Stimulated activated CD4-positive, alpha-beta T cell treated with anti-CD3 and anti-CD28 coated beads, Interleukin-1b, Interleukin-23, amount 100 ng/mL, for 1 hour (primary cell): ENCODE measurements at places on chromosomes 13 and 19.

- no peak for DNase-seq
Measured at GRCh38 chr13:100443278-100443997, 145.2 kb downstream of the GGACT start.

DNA sequence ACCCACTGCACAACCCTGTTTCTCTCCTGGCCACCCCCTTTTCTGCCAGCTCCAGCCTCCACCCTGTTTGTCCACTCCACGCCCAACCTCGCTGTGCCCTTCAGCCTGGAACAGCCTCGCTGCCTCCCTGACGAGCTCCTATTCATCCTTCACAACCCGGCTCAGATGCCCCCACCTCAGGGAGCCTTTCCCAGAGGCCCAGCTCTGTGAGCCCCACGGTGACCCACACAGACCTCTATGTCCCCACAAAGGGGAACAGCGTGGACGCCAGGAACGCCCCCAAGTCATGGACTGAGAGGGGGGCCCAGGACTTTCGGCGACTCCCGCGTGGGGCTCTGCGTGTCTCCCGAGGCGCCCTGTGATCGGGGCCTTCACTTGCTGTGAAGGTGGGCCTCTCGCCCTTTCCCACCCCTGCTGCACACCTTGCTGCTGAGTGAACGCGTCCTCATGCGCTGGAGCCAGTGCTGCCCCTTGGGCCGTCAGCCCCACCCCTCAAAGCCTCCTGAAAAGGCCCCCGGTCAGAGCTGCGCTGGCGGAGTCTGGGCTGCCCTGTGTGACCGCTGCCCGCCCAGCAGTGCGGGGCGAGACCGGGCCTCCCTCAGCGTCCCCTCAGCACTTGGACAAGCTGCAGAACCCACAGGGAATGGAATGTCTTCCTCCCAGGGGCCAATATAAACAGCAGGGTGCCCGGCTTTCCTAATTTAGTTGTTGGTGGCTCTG is 40.0 kb downstream of the ADPRHL1 start:
- DNase-seq = no peak

GRCh38 chr19:40365613-40366401 is 17.3 kb downstream of the PLD3 start:
- DNase-seq = no peak

DNA sequence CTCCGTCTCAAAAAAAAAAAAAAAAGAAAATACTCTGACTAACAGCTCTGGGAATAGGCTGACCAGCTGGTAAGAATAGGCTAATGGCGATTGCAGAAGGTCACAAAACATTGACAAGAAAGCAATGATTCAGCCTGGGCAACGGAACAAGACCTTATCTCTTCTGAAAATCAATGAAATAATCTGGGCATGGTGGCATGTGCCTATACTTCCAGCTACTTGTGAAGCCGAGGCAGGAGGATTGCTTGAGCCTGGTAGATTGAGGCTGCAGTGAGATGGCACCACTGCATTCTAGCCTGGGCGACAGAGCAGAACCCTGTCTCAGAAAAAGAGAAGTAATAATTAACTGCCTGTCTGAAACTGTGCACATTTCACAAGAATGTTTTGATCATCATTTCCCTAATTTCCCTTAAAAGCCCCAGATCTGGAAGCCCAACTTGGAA is 18.8 kb upstream of the MTRF1 start:
- DNase-seq = no peak

DNA sequence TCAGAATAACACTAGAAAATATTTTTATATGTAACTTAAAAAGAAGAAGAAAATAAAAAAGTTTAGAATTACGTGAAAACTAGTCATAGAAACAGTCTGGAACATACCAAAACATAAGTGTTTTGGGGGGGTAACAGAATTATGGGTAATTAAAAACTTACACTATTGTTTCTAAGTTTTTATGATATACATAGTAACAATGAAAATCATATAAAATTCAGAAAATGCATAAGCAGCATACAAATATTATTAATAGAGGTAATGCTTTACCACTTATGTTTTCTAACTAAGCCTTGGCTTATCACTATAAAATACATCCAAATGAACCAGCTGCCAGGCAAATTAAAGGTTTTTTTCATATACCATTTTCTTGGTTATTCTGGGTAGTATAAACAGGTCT is 14.9 kb downstream of the ESD start:
- DNase-seq = no peak

GRCh38 chr13:25232937-25233515 is 54.3 kb downstream of the MTMR6 start:
- DNase-seq = no peak

GRCh38 chr13:38444904-38445303 is 95.3 kb downstream of the UFM1 start:
- DNase-seq = no peak

DNA sequence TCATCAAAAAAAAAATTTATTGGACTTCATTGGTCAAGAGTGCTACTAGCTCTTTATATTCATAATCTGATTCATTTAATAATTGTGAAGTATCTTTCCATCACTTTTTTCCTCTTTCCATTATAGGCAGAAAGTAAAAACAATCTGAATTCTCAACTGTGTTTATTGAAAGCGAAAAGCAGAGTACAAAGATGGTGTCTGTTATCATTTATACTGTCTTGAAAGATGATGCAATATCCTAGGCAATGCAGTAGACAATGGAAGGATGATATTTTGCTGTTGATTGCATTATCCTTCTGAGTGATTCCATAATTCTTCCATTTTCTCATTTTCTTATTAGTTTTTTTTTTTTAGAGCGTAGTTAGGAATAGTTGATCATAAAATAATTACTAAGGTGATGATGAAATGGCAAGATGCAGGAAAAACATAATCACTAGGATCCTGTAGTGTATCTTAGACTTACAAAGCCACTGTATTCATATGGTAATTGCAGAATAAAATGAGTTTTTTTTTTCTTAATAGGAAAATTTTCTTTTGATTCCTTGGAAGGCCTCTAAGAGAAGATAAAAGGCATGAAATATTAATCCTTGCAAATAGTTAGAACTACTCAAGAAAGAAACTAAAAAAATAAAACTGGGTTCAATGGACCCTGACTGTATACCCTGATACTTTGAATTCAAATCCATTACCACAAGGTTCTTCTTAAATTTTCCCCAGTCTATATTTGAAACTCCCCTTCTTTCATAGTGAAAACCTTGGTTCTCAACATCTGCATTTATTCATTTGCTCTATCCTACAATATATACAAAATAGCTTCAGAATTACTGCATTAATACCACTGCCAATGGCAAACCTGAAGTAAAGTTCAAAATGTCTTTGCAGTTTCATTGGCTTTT is 11.6 kb downstream of the URI1 start:
- no peak for DNase-seq

GRCh38 chr13:92487238-92487637 is 739.4 kb upstream of the GPC6 start:
- DNase-seq = no peak

DNA sequence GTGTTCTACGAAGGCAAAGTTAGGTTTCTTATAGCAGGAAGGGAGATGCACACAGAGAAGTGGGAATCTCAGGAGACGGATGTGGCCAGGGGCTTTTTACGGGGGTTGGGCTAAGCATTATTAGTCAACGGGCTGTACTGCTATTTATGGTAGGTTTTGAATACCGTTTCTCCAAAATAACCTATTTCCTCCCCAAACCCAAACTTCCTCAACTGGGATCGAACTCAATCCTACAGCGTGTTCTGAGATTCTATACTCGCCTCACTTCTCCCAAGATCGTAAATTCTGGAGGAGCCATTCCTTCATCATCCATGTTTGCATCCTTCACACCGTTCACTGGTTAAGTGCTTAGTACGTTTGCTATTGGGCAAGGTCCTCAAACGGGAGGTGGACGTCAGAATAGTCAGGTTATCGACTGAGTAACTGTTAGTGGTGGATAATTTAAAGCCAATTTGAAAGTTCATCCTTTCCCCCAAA is 1.2 kb upstream of the TRIM13 start:
- DNase-seq = no peak

GRCh38 chr13:90700340-90700739 is 647.1 kb upstream of the MIR17HG start:
- no peak for DNase-seq

- DNase-seq = no peak
Measured at GRCh38 chr13:63636316-63636993, 2220.8 kb upstream of the PCDH20 start.

DNA sequence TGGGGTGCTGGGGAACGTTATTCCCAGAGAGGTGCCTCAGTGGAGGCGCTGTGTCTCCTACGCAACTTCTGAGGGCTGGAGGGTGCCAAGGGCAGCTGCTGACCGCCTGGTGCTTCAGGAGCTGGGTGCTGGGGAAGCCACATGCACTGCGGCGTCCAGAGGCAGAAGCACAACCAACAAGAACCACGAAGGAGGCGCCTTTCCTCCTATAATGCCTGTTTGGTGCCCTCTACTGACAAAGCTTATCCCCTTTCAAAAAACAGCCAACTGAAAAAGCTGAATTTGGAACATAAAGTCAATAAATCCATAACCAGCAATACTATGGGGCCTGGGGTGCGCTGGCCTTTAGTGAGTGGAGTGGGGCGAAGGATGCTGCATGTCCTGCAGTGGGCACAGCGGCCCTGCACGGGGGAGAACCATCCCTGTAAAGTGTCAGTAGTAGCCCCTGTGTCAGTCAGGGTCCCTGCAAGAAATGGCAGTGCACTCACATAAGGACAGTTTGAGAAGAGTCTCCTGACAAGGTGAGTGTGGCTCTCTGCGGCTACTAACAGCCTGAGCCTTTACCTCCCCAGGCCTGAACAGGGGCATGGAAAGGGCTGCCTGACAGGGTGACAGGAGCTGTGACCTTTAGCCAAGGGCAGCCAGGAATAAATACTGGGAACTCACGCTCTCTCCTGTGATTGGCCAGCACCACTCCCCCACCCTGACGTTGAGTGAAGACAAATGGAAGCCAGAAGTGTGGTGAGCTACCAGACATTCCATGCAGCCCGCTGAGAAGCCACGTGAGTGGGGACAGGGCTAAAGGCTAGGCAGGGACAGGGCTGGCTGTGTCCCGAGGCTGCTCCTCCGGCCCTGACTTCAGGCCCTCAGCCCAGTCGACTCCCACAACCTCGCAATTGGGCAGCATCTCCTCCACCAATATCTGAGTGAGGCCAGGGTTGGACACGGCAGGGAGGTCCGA is 4.5 kb upstream of the B3GNT8 start:
- DNase-seq = no peak

DNA sequence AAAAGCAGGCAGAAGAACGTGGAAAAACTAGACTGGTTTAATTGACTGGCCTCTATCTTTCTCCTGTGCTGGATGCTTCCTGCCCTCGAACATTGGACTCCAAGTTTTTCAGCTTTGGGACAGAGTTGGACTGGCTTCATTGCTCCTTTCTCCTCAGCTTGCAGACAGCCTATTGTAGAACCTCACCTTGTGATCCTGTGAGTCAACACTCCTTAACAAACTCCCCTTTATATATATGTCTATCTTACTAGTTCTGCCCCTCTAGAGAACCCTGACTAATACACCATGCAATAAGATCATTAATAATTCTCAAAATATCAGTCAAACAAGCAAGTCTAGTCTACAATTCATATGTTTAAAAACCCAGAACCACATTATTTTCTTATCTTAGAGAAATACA is 662.4 kb downstream of the TBC1D4 start:
- no peak for DNase-seq

- no peak for DNase-seq
Measured at GRCh38 chr19:41300555-41300954, 9.4 kb upstream of the CCDC97 start.

DNA sequence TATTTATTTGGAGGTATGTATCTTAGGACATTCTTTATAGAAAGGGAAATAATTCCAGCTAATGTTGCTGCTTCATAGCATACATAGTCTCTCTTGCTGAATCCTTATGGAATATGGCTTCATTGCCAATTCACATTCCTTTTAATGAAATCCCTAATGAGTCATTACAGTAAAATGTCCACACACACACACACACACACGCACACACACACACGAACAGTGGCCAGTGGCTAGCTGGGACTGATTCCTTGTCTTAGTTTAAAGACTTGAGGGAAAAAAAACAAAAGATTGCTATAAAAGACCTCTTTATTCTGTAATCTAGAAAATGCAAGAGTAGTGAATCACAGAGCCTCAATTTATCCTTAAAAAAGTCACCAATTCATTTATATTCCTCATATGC is 301.6 kb downstream of the SLITRK6 start:
- DNase-seq = no peak

DNA sequence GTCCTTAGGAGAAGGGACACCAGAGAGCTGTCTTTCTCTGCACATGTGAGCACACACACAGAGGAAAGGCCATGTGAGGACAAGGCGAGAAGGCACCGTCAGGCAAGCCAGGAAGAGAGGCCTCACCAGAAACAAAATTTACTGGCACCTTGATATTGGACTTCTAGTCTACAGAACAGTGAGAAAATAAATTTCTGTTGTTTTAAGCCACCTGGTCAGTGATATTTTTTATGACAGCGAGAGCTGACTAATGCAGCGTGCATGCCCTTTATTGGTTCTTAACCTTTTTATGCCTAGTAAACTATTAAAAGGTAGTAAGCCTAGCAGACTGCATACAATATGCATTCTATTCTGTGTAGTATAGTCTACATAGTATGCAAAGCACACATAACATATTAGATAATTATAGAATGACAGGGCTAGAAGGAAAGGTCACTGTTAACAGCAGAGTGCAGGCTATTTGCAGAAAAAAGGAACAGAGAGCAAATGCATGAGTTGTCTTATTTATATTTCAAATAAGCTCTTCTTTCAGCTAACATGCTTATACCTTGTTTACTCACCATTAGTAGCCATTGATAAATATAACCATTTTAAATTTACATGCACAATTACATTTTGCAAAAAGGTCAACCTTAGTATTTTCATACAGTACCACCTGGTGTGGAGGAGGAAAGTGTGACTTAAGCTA is 25.2 kb upstream of the KATNAL1 start:
- no peak for DNase-seq

DNA sequence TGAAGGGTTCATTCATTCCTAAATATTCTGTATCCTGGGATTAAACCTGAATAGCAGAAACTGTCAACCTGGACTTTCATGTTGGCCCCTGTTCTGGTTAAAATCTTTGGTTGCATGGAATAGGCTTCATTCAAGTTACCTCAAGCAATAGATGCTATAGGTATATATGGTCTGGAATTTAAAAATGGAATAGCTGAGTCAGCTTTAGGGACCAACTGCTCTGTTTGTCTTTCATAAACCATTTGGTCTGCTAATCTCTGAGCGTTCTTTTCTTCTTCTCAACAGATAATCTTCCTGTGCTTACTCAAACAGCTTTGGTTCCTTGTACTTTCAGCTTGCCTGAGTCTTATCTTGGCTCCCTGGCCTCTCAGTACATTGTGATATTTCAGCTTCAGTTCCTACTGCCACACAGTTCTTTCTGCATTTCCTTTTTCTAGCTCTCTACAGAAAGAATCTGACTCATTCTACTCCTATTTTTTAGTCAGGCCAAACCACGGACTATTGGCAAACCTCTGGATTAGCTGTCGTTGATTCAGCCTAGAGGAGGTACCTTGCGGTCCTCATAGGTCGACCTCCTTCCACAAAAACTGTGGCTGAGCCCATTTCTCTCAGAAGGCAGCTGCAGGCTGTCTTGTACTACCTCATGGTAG is 35.9 kb upstream of the MAB21L1 start:
- no peak for DNase-seq

DNA sequence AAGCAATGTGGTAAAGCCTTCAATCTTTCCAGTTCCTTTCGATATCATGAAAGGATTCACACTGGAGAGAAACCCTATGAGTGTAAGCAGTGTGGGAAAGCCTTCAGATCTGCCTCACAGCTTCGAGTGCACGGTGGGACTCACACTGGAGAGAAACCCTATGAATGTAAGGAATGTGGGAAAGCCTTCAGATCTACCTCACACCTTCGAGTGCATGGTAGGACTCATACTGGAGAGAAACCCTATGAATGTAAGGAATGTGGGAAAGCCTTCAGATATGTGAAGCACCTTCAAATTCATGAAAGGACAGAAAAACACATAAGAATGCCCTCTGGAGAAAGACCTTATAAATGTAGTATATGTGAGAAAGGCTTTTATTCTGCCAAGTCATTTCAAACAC is 15.6 kb upstream of the ZNF763 start:
- no peak for DNase-seq
